ENCODE measurements at places on chromosomes 12 and 14. TPM values are rescaled to one million over a fixed set of nuclear protein-coding genes. Genes with fewer than 3 reads are reported as not detected.

DNA sequence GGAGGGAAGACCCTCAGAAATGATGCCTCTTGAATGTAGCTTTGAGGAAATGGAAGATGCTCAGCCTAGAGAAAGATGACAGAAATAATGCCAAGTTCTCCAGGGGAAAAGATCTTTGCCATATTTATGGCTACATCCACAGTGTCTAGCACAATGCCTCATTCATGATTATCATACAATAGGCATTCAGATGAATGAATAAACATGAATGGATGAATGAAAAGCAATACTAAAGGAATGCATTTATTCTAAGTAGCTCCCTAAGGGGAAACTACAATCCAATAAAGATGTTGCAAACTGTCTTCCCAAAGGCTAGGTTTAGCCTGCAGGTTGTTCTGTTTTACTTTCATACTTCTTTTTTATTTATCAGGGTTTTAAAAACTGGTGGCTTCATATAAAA, 12.0 kb downstream of the TMTC1 start:
- H3K36me3 ChIP-seq, result no peaks in the 10 kb centered on the region
- H3K4me3 ChIP-seq, result no peak overlapping the region
- H3K27me3 ChIP-seq, result no peaks in the 10 kb centered on the region
- H3K4me1 ChIP-seq, result no peaks in the 10 kb centered on the region
- no peak overlapping the region for H3K27ac ChIP-seq

Gene CIDEB
- 31.2 TPM for polyA plus RNA-seq

GRCh38 chr14:20671597-20672283, 12.6 kb upstream of the RNASE4 start:
- H3K27me3 ChIP-seq, result no peaks in the 10 kb centered on the region
- H3K4me3 ChIP-seq, result no peak overlapping the region

DNA sequence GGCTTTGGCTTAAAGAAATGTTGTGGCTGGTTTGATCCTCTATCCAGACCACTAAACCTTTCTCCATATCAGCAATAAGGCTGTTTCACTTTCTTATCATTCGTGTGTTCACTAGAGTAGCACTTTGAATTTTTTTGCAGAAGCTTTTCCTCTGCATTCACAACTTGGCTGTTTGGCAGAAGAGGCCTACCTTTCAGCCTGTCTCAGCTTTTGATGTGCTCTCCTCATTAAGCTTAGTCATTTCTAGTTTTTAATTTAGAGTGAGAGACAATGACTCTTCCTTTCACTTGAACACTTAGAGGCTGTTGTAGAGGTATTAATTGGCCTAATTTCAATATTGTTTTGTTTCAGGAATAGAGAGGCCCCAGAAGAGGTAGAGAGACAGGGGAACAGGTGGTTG, 13.8 kb downstream of the KCNMB4 start:
- no peak overlapping the region for H3K27ac ChIP-seq
- no peaks in the 10 kb centered on the region for H3K36me3 ChIP-seq
- no peaks in the 10 kb centered on the region for H3K4me1 ChIP-seq
- no peak overlapping the region for H3K4me3 ChIP-seq
- H3K27me3 ChIP-seq, result no peaks in the 10 kb centered on the region

DNA sequence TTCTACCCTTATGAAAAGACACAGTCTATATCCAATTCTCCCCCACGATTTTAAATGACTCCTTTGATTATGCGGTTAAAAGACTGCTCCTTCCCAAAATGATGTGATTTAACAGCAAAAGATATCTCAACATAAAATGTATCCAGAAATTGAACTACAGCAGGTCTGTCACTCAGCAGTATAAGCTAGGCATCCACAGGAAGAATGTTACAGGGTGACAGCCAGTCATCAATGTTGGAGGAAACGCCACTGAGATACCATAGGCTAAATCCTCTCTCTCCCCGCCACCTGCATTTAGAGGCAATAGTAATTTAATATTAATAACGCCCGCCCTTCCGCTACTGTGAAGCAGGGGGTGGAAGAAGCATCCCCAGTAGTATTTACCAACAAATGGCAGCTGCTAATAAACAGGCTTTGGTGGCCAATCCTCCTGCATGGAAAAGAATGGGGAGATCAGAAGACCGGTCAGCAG, 613 bp downstream of the RECQL start:
- H3K27me3 ChIP-seq, result no peaks in the 10 kb centered on the region
- peak overlapping the region; percentile 82 for H3K4me3 ChIP-seq
- H3K4me1 ChIP-seq, result peaks cover 4% of the 10 kb centered on the region
- H3K27ac ChIP-seq, result peak overlapping the region; percentile 46
- DNase-seq, result no peak

Gene SERPINA4
- not detected for polyA plus RNA-seq

All from small intestine (tissue), 16 donors.